ENCODE measurements at places on chromosomes 11 and 22.

DNA sequence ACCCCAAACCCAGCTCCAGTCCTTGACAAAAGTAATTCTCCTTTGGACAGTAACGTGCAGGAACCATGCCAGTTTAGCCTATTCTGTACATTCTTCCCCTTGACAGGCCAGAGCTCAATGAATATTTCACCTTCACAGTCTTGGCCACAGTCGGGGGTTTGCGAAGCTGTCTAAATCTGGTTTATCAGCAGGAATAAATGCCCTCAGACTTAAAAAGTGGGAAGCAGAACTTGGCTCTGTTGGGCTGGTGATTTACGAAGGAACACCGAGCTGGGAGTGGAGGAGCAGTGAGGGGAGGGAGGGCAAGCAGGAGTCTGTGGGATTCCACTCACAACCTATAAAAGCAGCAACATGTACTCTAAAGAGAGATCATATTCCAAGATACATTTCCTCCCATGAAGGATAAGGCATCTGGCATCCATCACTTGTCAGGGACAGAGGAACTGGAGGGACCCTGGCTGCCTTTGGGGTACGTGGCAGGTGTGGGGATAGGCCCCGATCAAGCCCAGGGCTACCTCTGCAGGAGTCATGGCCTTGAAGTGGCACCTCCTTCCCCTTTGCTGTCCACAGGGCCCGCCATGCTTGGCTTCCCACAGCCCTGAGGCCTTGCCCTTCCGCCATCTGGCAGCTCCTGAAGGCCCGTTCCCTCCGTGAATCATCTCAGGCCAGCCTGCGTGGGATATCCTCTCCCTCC, 154.3 kb downstream of the ADAMTS15 start:
- no peak for DNase-seq

- DNase-seq = no peak
These were observed 2.9 kb downstream of the MUC2 start for GRCh38 chr11:1077417-1078119.

- no peak for DNase-seq
These were observed 13.8 kb downstream of the JAML start for GRCh38 chr11:118211006-118211405.

GRCh38 chr22:34489861-34490260, 569.6 kb upstream of the LARGE1 start:
- DNase-seq = no peak

DNA sequence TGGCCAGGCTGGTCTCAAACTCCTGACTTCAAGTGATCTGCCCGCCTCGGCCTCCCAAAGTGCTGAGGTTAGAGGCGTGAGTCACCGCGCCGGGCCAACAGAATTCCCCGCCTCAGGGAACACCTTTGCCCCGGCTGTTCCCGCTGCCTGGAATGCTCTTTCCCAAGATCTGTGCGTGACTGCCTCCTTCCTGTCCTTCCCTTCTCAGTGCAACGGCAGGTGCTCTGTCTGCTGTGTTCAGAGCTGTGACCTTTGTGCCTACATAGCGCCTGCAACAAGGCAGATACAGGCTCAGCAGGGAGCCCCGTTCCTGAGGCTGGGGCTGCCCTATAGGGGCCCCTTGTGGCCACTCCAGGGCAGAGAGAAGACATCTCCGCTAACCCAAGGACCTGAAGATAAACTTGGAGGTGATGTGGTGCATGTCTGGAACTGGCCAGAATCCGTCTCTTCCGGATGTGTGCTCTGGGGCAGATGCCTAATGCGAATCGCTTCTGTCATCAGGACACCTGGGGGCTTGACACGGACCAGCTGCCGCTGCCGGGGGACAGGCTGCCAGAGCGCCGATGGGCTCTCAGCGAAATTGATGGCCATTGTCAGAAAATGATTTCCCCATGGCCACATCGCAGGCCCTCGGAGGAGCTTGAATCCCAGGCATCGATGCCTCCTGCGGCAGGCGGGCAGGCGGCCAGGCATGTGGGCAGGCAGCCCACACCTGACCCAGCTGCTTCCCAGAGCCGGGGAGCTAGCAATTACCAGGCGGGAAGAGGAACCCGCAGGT, 43.5 kb upstream of the TCF20 start:
- DNase-seq = no peak

DNA sequence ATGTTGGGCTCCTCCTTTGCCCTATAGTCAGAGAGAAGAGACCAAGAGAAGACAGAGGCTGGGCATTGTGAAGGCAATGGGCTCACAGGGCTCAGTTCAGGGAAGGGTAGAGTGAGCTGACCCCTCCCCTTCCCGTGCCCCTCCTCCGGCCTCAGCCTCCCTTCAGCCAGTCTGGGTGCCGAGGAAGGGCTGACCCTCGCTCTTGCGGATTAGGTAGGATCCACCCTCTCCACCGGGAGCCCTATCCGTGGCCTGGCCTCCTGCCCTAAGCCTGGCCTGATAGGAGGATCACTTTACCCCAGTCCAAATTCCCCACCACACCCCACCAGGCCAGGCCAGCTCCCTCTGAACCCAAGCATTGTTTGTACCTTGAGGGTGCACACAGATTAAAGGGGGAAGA, 1.8 kb upstream of the PPP1R14B start:
- no peak for DNase-seq

- DNase-seq = no peak
These were observed 144.9 kb downstream of the PGR start for GRCh38 chr11:100984668-100985067.

DNA sequence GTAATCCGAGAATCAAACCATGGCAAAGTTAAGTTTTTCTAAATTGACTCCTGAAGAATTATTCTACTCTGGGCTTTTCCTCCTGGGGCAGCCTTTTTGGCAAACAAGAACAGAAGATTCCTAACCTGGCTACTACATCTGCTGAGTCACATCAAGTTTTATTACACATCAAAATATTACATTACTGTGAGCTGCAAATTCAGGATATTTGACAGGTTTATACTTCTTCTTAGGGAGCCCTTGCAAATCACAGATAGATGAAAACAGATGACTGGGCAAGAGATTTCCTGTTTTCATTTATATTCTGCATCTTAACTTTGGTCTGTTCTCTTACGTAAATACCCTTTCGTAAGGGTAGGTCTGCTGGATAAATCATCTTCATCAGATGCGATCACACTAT, 23.6 kb downstream of the XRRA1 start:
- no peak for DNase-seq

DNA sequence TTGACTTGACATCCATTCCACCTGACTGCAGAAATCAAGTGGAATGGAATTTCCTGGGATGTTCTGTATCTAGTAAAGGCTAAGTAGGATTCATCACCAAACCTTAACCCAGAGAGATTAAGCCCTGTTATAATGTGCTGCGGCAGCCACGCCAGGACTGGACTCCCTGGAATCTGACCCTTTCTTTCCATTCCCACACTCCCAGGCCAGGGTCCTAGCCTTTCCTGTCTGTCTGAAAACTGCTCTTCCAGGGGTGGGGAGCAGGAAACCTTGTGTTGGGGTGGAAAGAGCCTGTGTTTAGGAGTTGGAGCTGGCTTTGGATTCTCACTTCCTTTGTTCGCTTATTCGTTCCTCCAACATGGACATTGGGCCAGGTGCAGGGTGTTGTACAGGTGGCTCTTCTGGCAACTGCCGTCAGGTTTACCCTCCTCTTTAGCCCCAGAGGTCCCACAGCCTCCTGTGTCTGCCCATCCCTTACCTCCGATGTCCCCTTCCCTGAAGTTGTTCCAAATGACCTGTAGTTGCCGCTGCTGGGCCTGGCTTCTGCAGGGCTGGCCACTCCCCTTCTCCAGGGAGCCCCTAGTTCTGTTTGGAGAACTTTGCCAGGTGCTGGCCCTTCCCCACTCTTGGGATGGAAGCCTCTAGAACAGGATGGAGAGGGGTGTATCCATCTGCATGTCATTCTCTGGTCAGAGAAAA, 20.5 kb upstream of the PARVB start:
- DNase-seq = no peak

DNA sequence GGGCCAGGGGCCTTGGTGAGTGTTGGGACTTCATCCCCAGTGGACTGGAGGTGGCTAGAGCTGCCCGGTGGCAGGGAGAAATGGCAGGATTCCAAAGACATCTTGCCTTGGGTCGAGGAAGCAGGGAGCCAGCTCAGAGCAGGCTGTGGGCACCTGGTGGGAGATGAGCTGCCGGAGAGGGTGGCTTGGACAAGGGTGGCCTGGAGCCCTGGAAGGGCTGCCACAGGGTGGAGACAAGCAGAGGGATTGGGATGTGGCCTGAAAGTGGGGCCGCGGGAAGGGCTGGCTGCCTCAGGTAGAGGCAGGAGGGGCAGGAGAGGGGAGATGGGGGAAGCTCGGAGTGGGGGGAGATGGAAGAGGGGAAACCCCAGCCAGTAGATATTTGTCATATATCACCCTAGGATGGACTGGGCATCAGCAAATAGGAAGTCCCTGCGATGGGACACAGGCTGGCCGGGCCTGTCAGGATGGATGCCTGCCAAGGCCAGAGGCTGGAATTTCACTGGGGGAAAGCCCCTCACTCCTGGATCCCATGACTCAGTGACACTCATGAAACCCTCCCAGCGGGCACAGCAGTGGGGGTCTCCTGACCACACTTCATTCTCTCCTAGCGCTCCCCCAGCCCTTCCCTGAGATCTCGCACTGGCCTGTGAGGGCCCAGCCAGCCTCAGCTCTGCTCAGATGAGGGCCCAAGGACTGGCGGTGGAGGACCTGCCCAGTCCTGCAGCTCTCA, 72.0 kb upstream of the SHISAL1 start:
- no peak for DNase-seq

- DNase-seq = no peak
These were observed 725.3 kb upstream of the CCDC179 start for GRCh38 chr11:23585416-23586104.

GRCh38 chr22:23122992-23123803, 18.6 kb downstream of the RSPH14 start:
- no peak for DNase-seq

DNA sequence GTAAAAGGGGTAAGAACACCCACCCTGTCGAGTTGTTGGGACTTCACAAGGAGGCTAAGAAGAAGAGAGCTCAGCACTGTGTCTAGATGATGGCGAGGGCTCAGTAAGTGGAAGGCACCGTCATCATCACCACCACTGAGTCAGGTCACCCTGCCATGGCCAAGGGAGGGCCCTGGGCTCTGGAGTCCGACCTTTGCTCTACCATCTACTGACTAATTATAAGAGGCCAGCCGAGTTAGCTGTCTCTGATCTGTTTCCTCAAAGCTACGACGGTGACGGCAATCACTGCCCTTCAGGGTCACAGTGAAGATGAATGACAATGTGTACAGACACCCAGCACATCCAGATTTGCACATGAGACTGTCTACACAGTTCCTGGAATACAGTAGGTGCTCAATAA, 29.3 kb downstream of the KIAA0930 start:
- no peak for DNase-seq

- no peak for DNase-seq
These were observed 134.0 kb downstream of the FAM76B start for GRCh38 chr11:95655536-95655935.

GRCh38 chr11:96311120-96311568, 31.9 kb downstream of the MAML2 start:
- DNase-seq = no peak

All from T follicular helper cell (primary cell).